ENCODE measurements at places on chromosomes 16 and 17.

- no peak for DNase-seq
Measured at GRCh38 chr16:83681381-83681956, 126.3 kb upstream of the HSBP1 start.

- no peak for DNase-seq
Measured at GRCh38 chr16:30937692-30938091, 11.2 kb upstream of the ORAI3 start.

DNA sequence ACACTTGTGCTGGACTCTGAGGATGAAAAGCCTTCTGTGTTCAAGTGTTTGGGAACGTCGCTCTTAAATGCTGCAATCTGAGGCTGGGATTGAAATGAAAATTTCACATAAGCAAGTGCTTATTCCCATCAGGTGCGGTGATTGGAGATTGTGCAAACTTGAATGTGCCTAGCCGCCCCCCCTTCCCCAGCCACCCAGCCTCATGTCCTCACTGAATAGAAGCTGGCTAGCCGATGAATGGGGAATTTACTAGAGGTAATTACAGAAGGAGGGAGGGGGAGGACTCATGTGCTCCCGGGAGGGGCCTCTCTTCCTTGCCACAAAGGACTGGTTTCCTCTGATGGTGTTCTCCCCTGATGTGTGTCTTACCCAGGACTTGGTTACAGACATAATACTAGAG is 544.8 kb upstream of the EEF2KMT start:
- no peak for DNase-seq

DNA sequence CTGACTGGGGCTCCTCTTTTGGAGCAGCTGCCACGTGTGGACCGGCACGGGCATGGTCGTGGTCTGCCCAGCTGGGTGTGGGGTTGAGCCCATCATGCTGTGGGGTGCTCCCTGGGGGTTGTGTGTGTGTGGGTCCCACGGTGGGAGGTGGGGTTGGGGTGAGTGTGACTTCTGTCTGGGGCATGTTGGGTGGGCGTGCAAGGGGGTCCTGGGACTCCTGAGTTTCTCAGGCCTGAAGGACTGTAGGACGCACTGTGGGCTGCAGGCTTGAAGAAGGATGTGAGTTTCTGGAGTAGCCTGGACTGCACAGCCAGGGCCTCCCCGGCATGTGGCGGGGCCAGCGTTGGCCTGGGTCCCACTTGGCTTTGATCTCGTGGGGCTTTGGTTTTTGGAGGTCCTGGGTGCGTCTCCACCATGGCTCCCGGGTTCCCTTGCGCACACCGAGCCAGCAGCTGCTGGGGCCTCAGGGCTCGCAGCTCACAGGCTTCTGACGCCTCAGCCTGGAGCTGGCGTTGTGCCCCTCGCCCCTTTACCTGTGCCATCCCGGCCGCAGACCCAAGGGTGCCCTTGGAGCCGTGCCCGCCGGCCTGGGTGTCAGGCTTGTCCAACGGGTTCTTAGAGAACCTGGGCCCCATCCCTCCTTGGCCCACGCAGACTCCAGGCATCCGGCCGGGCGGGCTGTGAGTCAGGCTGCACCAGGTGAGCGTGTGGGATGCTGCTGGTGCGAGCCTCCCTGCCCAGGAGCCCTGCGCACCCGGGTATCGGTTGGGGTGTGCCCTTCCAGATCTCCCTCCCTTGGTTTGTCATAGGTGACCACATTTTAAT is 34.4 kb upstream of the ZNF750 start:
- DNase-seq: no peak

DNA sequence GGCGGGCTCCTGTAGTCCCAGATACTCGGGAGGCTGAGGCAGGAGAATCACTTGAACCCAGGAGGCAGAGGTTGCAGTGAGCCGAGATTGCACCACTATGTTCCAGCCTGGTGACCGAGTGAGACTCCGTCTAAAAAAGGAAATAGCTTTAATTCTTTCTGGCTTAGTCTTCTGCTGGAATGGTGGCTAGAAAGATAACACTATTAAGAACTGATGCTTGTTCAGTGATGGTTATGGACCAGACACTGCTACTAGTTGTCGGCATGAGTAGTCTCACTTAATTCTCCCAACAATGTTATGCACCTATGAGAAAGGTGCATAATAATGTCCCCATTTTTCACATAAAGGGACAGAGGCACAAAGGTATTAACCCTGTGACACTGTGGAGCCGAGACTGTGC is 188.7 kb downstream of the HS3ST3A1 start:
- no peak for DNase-seq

DNA sequence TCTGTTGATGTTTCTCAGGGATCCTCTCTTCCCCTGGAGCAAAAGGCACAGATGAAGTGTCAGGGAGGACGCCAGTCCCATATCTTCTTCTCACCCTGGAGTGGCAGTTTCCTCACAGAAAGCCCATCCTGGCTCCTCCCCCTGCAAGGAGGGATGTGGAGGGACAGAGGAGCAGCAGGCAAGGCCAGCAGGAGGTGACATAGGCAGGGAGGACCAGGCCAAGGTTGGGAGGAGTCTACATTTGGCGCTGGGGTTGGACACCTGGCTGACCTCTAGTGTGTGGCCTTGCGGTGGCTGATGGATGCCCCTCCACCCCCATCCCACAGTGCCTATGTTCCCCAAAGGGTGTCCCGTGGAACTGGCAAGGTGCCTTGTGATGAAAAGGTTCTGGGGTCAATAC is 125.4 kb downstream of the SEC14L1 start:
- no peak for DNase-seq

- DNase-seq: no peak
Measured at GRCh38 chr17:16935241-16935663, 36.7 kb downstream of the TNFRSF13B start.

DNA sequence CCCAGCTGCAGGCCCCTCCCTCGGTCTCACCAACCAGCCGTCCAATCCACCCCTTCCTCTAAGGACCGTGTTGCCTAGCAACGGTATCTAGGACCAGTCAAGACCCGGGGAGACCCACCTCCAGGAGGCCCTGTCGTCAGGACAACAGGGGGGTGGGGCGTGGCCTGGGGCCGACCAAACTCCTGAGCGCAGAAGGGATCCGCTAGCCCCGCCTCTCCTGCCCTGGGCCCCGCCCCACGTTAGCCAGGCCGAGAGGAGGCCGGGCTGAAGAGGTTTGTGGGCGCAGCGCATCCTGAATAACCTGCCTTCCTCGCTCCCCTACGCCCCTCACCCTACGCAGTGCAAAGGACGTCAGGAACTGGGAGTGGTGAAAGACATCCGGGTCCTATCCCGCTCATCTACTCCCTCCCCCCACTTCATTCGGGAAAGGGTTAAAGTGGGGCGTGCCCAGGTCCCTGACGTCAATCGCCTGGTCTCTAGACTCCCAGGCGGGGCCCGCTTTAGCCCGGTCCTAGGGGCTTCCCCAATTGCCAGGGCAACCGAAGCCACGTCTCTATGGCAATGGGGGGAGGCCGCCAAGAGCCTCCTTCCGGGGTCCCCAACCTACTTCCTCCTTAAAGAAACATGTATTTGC is 14.7 kb downstream of the DLG4 start:
- peak; percentile 89 for DNase-seq

- DNase-seq: no peak
Measured at GRCh38 chr17:54180950-54181349, 358.2 kb downstream of the KIF2B start.

GRCh38 chr16:58727796-58728568 is 6.1 kb downstream of the GOT2 start:
- DNase-seq: no peak

GRCh38 chr16:84519855-84520254 is 15.4 kb upstream of the MEAK7 start:
- DNase-seq: no peak

DNA sequence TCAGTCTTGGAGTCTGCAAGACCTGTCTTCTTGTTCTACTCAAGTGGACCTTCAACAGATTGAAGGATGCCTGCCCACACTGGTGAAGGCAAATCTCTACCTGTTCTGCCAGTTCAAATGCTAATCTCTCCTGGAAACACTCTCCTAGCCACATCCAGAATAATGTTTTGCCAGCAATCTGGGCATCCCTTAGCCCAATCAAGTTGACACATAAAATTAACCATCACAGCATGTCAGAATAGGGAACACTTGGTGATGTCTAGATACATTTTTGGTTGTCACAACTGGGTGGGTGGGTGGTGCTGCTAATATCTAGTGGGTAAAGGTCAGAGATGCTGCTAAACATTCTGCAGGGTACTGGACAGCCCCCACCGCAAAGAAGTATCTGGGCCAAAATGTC is 744.9 kb upstream of the SOX9 start:
- no peak for DNase-seq

DNA sequence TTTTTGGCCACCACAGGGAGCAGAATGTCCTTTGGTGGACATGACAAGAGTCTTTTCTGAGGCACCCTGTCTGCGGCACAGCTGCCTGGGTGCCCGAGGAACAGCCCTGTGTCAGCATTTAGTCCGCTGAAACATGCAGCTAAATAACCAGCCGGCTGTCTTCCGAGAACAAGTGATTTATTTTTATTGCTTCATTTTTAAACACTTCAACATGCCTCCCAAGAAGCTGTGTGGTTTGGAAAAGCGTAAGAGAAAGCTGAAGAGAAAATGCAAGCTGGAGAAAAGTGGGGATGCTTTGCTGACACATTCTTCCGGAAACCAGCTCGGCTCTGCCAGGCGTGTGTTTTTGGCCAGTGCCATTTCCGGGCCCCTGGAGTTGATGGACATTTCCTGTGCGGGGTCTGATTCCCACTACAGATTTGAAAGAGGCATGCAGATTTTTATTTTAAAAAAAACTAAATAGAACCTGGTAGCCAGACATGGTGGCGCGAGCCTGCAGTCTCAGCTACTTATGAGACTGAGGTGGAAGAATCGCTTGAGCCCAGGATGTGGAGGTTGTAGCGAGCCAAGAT is 94.7 kb downstream of the SEC14L1 start:
- no peak for DNase-seq

GRCh38 chr17:37844158-37844976 is 79.8 kb upstream of the TBC1D3K start:
- peak; percentile 7 for DNase-seq

GRCh38 chr17:30472238-30472890 is 4.8 kb upstream of the GOSR1 start:
- no peak for DNase-seq

DNA sequence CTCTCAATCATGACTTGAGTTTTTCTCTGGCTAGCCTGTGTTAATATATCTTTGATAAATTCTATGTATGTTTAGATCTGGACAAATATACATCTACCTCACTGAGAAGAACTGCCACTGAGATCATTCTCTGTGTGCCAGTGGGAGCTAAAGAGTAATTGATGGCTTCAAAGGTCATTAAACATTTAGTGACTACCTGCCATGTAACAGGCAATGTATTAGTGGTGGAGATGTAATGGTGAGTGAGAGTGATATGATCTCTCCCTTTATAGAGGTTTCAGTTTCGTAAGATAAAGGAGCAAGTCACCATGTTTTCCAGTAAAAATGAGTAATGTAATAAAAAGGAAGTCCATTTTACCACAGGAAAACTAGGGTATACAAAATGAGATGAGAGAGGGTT is 235.8 kb upstream of the CDH8 start:
- DNase-seq: no peak

DNA sequence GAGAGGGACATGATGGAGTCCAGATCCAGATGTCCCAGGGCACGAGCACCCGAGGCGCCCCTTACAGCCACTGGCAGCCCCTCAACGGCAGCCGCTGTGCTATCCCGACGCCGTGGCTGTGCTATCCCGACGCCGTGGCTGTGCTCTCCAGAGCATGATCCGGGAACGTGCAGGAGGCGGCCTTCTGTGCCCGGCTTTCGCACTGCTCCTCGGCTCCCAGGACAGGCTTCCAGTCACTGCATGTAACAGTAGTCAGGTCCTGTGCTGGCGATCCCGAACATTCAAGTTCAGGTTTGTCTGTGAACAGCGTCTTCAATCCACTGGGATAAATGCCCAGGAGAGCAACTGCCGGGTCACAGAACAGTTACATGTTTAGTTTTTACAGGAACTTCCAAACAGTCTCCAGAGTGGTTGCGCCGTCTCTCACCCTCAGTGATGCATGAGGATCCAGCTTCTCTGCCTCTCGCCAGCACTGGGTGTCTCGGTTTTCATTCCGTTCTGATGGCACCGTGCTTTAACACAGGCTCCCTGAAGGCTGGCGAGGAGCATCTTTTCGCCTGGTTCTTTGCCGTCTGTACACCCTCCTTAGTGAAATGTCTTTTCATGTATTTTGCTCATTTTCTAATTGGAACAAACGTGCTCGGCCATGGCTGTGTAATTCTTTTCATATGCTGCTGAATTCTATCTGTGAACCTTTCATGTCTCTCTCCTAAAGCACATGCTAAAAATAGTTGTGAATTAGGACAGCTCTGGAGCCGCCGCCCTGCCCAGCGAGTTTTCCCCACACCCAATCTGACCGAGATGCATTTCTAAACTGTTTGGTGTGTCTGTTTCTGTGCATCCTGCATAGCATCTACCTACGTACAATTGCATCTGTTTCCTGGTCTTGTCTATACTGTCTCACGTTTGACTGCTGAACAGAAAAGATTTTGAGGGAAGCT is 72.6 kb upstream of the METRNL start:
- no peak for DNase-seq

DNA sequence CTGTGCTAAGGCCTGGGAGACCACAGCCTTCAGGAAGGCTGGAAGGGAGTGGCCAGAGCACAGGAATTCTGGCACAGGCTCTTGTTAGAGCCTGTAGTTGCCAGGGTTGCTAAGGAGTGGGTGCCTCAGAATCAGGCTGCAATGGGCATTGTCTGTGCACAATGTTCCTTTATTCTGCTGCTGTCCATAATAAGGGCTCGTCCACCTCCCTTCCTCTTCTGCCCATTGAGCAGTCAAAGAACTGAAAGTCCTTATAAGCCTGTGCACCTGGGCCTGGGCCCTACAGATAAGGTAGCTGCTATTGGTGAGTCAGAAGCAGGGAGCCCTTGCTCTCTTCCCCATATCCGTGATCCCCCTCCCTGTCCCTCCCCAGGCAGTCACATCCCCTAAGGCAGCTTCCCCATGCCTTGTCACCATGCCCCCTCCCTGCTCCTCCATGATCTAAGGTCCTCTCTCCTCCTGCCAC is 5.4 kb upstream of the CNGB1 start:
- no peak for DNase-seq

DNA sequence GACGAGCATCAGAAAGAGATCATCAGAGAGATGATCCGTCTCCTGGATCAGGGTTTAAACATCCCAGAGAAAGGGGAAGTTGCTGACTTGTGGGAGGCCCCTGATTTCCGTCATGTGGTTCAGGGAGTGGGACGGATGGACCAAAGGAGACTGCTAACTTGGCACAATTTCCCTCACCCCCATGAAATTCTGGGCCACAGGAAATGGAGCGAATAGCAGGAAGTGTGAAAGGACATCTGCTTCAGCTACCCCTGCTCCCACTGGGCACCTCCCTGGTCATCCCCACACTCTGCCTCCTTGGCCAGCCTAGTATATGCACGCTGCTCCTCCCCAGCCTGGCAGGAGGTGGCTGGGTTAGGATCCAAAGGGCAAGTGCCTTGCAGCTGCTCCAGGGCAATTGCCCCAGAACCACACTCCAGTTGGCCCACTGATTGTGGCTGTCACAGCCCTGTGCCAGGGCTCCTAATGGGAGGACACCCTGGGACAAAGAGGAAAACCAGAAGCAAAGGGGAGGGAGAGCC is 1.3 kb downstream of the ARRB2 start:
- no peak for DNase-seq
